ENCODE measurements at places on chromosomes 5 and 9.
A peak's percentile ranks its signal among the peaks of the same experiment; 100 is the strongest.

GRCh38 chr9:125816321-125816720 is 69.1 kb downstream of the PBX3 start:
- no peak for DNase-seq

- DNase-seq = no peak
Observed at GRCh38 chr5:172410160-172410559, 44.2 kb downstream of the SH3PXD2B start.

GRCh38 chr9:21030389-21031035 is 928 bp downstream of the HACD4 start:
- peak; percentile 12 for DNase-seq

DNA sequence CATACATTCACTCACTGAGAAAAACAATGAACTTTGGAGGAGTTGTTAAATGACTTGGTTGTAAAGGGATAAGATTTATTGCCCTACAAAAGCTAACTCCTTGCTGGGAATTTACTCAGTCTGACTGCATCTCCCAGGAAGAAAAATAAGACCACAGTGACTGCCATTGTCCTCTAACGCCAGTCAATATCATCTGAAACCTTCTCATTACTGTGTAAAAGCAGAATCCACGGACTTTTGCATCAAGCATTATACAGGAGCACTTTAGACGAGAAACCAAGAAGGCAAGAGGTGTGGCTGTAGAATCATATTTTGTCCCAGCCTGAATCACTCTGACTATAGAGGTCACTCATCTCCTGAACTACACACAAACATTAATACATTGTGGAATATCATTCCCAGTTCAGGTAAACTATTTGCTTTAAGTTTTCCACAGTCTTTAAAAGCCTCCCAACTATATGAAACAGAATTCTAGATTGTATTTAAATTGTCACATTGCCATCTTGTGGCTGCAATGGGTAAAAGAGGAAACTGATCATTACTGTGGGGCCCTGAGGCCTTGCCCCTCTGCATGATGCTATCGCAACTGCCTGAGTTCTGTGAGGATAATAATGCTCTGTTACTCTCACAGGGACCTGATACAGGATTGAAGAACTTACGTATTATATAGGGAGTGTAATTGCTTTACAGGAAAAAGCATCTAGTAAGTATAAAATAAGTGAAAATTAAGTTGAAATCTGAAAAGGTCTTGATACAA is 142.9 kb downstream of the SLCO4C1 start:
- DNase-seq = no peak

DNA sequence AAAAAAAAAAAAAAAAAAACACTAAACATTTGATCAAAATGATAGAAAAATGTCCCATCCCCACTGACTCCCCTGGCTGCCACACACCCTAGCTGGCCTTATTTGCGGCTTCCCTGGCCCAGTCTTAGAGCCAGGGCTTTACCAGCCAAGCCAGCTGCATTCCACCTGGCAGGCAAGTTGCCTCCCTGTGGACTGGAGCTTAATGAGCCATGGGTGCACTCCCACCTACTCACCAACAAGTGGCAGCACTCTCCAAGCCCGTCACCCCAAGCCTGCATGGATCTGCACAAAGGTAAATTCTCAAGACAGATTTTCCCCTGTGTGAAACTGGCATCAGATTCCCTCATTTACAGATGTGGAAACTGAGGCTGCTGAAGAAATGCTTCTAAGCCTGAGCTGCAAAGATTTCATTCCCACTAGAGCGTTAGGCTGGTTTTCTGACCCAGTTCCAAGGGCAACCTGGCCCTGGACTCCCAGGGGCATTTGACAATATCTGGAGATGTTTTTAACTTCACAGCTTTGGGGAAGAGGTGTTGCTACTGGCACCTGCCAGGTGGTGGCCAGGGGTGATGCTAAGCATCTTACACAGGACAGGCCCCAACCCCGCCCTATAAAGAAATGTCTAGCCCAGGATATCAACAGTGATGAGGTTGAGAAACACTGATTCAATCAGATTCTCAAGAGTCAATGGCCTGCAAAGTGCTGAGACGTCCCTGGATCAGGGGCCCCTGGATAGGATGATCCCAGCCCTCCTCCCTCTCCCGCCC is 21.9 kb upstream of the VDAC1 start:
- DNase-seq = peak; percentile 30

DNA sequence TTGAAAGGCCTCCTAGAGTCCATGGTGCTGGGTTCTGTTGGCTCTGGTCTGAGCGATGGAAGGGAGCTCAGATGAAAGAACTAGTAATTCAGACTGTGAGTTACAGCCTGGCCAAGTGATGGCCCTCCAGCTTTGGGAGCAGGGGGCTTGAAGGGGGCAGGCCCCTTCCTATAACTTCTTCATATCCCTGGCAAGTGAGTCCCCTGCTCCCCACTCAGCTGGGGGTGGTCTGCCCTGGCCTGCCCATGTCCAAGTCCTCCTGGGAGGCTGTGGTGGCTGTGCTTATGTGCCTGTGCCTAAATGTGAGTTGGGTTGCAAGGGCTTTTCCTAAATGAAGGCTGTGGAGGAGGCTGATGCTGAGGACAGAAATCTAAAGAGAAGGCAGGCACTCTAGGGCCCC is 80.1 kb downstream of the MACROH2A1 start:
- DNase-seq = no peak

DNA sequence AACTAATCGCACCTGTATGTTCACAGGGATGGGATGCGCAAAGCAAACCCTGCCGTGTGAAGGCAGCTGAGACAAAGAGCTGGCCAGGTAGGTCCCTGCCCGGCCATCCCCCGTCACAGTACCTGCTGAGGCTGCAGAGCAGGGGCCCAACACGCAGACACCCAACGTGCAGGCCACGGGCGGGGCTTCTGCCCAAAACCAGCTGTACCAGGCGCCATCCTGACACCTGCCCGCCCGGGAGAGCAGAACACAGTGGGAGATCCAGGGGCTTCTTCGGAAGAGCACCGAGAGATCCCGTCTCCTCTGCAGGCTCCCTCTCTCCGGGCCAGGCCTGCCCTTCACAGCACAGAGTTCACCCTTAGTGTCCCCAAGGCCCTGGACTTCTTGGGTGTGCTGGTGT is 28.4 kb downstream of the ABO start:
- DNase-seq = no peak

GRCh38 chr5:170336065-170336464 is 38.5 kb upstream of the LCP2 start:
- DNase-seq = no peak

- DNase-seq = no peak
Observed at GRCh38 chr9:34490760-34491159, 32.0 kb downstream of the ENHO start.

DNA sequence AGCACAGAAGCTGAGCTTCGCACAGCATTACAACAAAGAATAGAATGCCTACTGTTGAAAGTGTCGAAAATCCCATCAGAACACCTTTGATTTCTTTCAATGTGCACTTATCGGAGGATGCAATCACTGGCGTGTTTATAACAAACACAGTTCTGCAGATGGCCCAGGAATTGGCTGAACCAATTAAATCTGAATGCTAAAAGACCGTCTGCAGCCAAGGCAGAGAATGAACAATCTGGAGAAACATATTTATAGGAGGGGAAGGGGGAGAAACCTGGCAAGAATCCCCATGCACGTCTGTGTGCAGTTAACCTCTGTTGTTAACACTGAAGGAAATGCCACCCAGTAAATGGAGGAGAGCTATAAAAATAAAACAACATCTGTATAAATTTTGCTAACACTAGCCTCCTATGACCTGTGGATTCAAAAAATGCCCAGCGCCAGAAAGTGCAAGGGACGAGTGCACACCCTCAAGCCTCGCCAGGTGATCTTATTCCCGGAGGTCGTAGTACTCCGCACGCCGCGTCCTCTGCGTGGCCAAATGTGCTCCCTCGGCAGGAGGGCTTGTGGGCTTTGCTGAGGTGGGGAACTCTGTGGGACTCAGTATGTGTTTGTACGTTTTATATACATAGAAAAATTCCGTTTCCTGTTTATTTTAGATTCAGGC is 56.8 kb downstream of the PTCH1 start:
- DNase-seq = no peak

DNA sequence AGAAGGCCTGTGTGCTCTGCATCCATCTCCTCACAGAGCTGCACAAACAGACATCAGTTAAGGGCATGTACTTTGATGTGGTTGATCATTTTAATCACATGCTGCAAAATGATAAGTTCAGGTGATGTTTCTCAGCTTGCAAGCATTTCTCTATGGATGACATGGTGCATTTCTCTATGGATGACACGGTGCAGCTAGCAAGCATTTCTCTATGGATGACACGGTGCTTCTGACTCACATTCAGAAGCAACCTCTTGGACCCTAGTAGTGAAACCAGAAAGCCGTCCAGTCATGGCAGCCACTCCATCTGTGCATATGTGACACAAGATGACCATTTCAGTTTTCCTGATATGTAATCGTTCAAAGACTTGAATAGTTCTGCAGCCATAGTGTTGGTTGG is 24.1 kb upstream of the RNF20 start:
- DNase-seq = no peak

DNA sequence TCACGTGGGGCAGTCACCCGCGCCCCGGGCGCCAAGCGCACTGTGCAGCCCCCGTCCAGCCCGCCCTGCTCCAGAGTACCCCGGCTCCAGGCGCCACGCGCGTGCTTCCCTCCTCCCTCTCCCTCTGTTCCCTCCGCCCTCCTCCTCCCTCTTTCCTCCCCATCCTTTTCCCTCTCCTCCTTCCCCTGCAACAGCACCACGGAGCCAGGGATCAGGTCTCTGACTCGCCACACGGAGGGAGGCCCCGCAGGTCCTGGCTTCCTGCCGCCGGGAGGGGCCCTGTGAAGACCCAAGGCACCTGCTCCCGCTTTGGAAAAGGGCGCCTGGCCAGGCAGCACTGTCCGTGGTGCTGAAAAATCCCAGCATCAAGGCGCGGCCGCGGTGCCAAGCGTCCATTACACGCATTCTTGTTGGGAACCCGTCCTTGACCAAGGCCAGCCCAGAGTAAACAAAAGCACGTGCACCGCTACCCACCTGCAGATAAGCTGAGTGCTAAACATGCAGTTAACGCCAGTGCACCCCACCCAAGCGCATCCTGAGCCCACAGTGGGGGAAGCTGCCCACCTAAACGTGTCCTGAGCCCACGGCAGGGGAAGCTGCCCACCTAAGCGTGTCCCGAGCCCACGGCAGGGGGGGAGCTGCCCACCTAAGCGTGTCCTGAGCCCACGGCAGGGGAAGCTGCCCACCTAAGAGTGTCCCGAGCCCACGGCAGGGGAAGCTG is 21.7 kb downstream of the SLC6A18 start:
- peak; percentile 17 for DNase-seq

GRCh38 chr5:38830521-38831051 is 15.2 kb upstream of the OSMR start:
- DNase-seq = no peak

DNA sequence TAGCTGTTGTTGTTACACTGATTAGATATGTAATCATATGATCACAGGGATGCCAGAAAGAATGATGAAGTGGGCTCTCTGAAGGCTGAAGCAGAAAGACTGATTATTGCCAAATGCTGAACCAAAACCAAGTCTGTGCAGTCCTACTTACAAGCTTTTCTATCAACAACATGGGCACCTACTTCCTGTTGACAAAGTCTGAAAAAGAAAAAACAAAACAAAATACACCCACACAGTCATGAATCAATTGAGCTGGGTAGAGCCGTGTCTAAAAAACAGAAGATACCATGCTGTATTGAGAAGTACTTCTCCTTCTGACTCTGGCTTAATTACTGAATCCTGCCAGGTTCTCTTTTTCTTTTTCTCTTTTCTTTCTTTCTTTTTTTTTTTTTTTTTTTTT is 363.4 kb downstream of the RAB3C start:
- DNase-seq = no peak

DNA sequence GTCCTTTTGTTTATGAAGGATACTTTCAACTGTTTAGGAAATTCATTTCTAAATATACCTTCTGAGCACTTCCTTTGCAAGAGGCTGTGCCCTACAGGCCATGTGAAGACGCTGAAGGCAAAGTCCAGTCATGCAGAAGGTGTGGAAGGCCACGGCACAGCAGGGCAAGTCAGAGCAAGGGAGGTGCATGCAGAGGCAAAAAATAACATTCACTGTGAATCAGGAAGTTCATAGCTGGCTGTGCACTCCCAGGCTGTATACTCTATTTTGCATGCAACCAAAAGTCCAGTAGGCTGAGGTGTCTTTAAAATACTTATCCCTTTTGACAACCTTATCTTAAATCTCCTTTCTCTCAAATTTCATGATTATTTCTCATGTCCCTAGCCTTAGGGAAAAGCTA is 50.3 kb downstream of the GNAQ start:
- DNase-seq = no peak

DNA sequence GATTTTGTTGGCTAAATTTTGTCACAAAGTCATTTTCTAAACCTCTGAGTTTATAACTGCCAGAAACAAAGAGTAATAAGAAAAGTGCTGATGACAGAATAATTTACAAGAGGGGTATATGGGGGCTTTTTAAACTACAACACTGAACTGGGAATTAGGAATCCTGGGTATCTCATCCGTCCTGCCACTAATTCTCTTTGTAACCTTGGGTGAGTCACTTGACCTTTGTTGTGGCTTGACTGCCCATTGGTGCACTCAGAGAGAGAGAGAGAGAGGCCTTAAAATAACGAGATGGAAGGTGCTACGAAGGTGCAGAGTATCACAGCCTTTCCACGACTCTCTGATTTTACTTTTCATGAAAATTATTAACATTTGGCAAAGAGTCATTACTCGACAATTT is 130.3 kb upstream of the CNTLN start:
- DNase-seq = no peak

- no peak for DNase-seq
Observed at GRCh38 chr5:173868096-173868880, 19.9 kb upstream of the CPEB4 start.

DNA sequence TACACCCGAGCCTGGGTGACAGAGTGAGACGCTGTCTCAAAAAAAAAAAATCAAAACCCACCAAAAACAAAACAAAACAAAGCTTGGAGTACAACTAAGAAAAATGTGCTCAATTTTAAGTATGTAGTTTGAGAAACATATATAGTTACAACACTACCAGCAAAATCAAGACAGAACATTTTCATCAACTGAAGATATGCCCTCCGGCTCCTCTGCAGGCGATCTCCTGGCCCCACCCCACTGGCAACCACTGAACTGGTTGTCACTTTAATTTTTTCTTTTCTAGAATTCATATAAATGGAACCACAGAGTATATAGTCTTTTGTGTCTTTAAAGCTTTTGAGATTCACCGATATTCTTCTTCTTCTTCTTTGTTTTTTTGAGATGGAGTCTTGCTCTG is 35.0 kb downstream of the CNOT8 start:
- DNase-seq = no peak

GRCh38 chr9:8486095-8486494 is 686.5 kb upstream of the DMAC1 start:
- DNase-seq = no peak

Data from activated T-helper 2 cell treated with anti-CD3 and anti-CD28 coated beads, Interferon-gamma antibody, Interleukin-2, Interleukin-4, amounts not matched to agents 10 μg/mL and 5 μg/mL and 100 μg/mL, durations not matched to agents 14 hours and 24 hours and 36 hours (primary cell).